ENCODE measurements at places on chromosomes 1 and 21.

- DNase-seq = no peak
These were observed 27.3 kb upstream of the ZNF362 start for GRCh38 chr1:33228935-33229487.

GRCh38 chr1:117572546-117572945, 33.3 kb upstream of the TENT5C start:
- DNase-seq = no peak

DNA sequence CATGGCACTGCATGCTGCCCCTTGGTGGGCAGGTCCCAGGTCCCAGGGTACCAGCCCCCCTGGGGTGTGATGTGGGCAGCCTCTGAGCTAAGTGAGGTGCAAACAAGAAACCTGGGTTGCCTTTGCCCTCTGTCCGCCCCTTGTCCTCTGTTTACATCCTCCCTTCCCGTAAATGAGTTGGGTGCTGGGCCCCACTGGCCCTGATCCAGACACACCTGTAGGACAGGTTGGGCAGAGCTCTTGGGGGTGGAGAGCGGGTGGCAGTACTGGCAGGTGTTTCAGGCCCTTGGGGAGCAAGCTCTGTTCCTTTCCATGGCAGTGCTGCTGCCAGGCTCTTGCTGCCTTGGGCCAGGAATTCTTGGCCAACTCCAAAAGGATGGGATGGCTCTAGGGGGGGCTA, 35.8 kb downstream of the ELF3 start:
- no peak for DNase-seq

- no peak for DNase-seq
These were observed 29.7 kb downstream of the IGFN1 start for GRCh38 chr1:201220388-201220715.

DNA sequence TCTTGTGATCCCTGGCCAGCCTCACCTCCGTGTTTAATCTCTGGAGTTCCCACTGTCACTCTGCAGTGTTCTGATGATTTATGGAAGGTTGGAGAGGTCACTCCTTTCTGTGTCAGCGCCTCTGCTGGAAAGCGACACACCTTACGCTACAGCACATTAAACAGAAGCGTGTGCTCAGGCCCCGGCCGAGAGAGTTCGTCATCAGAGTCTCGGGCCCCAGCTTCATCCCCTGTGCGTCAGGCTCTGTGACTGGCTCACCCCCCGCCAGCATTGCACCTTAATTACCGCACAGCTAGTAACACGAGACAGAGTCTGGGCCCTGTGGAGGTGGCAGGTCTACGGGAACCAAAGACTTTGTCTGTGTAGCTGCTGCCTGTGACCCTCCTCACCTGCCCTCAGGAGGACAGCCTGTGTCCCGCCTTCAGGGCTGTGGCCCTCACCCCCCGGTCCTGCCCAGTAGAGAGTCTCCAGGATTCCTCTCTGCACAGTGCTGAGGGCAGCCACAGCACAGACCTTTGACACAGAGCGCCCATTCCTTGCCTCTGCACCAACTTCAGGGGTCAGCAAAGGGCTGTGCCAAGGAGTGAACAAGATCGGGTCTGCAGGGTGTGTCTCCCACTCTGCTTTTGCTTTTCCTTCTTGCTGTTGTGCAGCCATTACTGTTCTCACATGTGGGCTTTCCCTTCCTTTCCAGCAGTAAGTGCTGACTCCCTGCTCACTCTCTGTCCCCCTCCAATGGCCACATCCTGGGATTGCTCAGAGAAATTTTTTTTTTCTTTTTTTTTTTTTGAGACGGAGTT, 157.6 kb downstream of the PGBD5 start:
- no peak for DNase-seq
